ENCODE measurements at places on chromosomes 1 and 21.

GRCh38 chr1:231861541-231862481, 235.2 kb downstream of the DISC1 start:
- H3K4me1 ChIP-seq, result peaks cover 14% of the 10 kb centered on the region
- H3K27me3 ChIP-seq, result no peaks in the 10 kb centered on the region
- no peak for DNase-seq
- H3K4me3 ChIP-seq, result no peak overlapping the region
- no peak overlapping the region for H3K27ac ChIP-seq

DNA sequence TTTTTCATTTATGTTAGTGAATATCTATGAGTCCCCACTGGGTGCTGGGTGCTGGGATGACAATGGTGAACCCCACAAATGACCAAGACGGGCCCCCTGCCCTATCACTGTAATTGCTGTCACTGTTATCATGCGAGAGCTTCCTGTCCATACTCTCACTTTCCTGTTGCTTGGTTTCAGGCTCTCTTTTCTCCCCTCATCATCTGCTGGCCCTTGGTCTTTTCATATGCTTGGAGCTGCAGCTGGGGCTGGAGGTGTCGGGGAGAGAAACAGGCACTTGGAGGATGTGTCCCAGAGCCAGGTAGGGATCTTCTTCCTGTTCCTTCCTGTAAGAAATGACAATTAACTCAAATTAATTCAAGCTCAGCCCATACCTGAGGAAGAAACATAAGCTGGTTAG, 348.0 kb downstream of the PTPRU start:
- H3K27ac ChIP-seq, result no peak overlapping the region
- no peaks in the 10 kb centered on the region for H3K27me3 ChIP-seq
- H3K4me1 ChIP-seq, result no peaks in the 10 kb centered on the region
- no peak overlapping the region for H3K4me3 ChIP-seq
- H3K36me3 ChIP-seq, result no peaks in the 10 kb centered on the region

DNA sequence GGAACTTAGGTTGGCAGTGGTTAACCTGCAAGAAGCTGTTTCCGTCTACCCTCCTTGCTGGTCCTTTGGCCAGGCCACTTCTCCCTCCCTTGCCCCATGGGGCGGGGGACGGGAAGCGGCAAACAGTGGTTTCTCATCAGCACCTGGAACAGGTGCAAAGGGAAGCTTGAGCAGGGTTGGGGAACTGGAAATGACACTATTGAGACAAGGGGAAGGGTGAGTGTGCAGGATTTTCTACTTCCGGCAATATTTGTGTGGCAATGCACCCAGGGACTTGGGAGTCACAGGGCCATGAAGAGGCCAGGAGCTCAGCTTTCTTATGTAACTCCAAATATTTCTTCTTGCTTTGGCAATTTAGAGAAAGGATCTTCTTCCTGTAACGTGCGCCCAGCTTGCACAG, 29.0 kb upstream of the SARS1 start:
- no peak for DNase-seq

- no peaks in the 10 kb centered on the region for H3K27me3 ChIP-seq
- H3K27ac ChIP-seq, result no peak overlapping the region
Observed at GRCh38 chr1:165228676-165229075, 127.8 kb downstream of the LMX1A start.

DNA sequence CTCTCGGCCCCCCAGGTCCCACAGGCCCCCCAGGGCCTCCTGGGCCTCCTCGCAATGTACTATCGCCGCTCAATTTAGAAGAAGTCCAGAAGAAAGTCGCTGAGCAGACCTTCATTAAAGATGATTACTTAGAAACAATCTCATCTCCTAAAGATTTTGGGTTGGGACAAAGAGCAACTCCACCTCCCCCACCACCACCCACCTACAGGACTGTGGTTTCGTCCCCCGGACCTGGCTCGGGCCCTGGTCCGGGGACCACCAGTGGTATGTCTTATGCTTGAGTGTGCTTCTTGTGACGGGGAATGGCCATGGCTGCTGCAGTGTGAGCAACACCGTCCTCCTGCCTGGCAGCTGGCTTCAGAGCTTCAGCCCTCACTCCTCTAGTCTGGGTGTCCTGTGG, 70.2 kb upstream of the DYNLT5 start:
- DNase-seq, result no peak
- no peak overlapping the region for H3K4me3 ChIP-seq
- H3K4me1 ChIP-seq, result no peaks in the 10 kb centered on the region
- no peak overlapping the region for H3K27ac ChIP-seq
- no peaks in the 10 kb centered on the region for H3K36me3 ChIP-seq

GRCh38 chr1:15005116-15005515, 148.4 kb upstream of the TMEM51 start:
- H3K27me3 ChIP-seq, result no peaks in the 10 kb centered on the region
- DNase-seq, result no peak
- no peak overlapping the region for H3K4me3 ChIP-seq
- H3K36me3 ChIP-seq, result no peaks in the 10 kb centered on the region

GRCh38 chr1:92850019-92850418, 18.2 kb downstream of the RPL5 start:
- H3K4me1 ChIP-seq, result no peaks in the 10 kb centered on the region
- no peaks in the 10 kb centered on the region for H3K27me3 ChIP-seq
- no peak overlapping the region for H3K27ac ChIP-seq
- H3K4me3 ChIP-seq, result no peak overlapping the region
- DNase-seq, result no peak
- H3K36me3 ChIP-seq, result no peaks in the 10 kb centered on the region

DNA sequence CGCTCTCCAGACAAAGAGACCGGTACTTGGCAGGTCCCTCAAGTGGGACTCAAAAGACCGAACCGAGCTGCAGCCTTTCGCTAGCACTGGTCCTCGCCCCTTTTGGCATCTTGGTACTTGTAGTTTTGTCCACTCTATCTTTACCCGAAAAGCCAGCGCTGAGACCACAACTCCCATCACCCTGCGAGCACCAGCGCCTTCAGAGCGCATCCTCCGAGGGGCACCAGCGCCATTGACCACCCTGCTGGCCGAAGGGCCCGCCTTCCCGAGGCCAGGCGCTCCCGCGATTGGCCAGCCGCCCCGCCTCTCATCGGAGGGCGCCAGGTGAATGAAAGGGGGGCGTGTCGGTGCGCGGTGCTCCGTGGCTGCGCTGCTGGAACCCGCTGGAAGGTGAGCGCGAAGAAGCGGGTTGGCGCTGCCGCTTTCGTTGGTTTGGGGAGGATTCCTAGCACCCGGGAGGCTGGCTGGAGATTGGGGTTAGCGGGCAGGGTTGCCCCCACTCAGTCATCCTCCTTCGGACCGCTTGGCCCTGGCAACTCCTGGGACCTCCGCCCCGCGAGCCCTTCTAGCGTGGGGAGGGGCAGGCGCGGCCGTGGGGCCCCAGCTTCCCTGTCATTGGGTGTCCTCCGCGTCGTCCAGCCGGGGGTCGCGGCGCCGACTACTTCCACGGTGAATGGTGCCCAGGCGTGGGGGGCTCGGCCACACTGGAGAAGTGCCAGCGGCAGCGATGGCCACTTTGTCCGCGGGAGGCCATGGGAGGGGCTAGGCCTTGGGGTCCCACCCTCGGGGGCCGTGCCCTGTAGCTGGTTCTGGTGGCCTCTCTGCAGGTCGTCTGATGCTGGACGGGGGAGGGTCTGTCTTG, at the start of gene ZBTB8B:
TSS of gene ZBTB8B (plus strand) at position 357 of the 862 bp plus-strand sequence. CDS start 5,553 bp downstream, outside the sequence.
- DNase-seq, result peak; percentile 93
- no peaks in the 10 kb centered on the region for H3K36me3 ChIP-seq
- H3K27me3 ChIP-seq, result no peaks in the 10 kb centered on the region
- peak within 1 kb of the TSS; percentile 62 for H3K4me3 ChIP-seq
- H3K27ac ChIP-seq, result no peak within 1 kb of the TSS
- H3K4me1 ChIP-seq, result peaks cover 5% of the 10 kb centered on the region

- DNase-seq, result peak; percentile 87
- peak overlapping the region; percentile 78 for H3K27ac ChIP-seq
- H3K36me3 ChIP-seq, result no peaks in the 10 kb centered on the region
Observed at GRCh38 chr1:9066945-9067807, 2.3 kb downstream of the SLC2A5 start.

DNA sequence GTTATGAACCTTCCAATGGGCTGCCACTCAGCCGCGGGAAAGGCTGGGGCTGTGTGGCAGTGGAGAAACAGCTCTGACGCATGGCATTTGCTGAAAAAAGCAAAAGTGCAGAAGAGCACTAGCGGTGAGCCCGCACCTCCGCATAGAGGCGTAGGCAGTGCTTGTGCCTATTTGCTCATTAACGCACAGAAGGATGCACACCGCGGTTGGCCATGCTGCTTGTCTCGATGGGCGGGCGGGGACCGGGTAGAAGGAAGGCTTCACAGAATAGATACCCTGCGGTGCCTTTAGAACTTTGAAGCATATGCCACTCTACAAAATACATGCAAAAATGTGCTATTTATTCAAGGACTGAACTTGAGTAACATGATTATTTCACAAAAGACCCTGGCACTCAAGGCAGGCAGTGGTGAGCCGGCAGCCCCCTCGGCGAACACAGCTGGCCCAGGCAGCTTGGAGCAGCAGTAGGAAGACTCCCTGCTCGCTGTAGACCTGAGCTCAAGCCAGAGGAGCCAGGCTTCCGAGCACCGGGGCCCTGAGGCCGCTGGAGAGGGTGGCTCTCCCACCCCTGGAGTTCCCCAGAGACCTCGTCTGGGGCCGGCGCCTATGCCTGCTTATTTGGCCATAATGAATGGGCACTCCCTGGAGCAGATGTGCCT, 71.5 kb downstream of the SIK1 start:
- H3K27me3 ChIP-seq, result no peaks in the 10 kb centered on the region
- no peaks in the 10 kb centered on the region for H3K4me1 ChIP-seq
- no peak for DNase-seq
- no peaks in the 10 kb centered on the region for H3K36me3 ChIP-seq

Data from testis (tissue), 5 donors.